ENCODE measurements at places on chromosomes 5 and 9. TPM values are rescaled to one million over a fixed set of nuclear protein-coding genes. Genes with fewer than 3 reads are reported as not detected.

GRCh38 chr9:79694676-79695400 lies 123.1 kb downstream of the TLE4 start:
- peak; percentile 24 for ATAC-seq

- peak; percentile 23 for ATAC-seq
These were observed 396.9 kb downstream of the PDE4D start for GRCh38 chr5:59496524-59497134.

DNA sequence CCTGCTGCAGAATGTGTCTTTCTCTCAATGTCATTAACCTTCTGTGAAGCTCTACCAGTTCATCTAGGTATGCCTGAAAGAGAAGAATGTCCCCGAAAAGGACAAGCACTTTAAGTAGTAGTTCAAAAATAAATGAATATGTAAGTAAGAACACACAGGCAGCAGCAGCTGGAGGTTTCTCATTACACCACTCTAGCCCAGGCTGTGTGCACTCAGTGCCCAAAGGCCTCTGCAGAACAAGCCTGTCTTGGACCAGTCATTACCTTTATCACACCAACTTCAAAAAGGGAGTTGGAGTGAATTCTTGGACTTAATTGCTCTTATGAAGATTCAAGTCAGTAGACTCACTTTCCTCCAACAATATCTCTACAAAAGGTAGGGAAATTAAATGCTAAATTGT lies 268.8 kb downstream of the MLLT3 start:
- ATAC-seq, result no peak

DNA sequence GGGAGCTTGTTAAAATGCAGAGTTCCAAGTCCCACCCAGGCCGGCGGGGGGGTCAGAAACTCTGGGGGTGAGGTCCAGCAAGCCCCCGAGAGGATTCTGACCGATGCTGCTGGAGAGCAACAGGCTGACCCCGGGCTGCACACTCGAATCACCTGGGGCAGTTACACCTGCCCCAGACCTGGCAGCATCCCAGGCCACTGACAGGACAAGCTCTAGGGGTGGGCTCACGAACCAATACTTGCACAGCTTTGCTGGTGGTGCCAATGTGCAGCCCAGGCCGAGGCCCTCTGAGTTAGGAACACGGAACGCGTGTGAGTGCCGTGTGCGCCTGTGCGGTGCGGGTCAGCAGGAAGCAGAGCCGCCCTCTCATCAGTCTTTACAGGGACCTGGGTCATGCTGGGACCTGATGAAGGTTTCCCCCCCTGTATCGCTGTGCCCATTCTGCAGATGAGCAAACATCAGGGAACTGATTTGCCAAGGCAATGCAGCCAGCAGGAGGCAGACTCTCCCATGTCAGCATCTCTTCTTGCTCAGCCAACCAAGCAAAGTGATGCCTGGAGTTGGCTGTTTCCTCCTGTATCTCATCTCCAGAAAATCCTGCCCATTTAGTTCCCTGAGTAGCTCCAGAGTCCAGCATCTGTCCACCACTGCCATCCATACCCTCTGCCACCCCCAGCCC lies 16.3 kb downstream of the FAM163B start:
- ATAC-seq, result no peak

- no peak for ATAC-seq
These were observed 84.9 kb downstream of the NTRK2 start for GRCh38 chr9:84754461-84754860.

GRCh38 chr9:22049411-22049810 lies 40.3 kb upstream of the CDKN2B start:
- ATAC-seq, result peak; percentile 23

- peak; percentile 39 for ATAC-seq
These were observed at the start of gene TPM2 for GRCh38 chr9:35689542-35690293. TSS of gene TPM2 (minus strand) at chr9:35689925. CDS start at chr9:35689817, 108 bp downstream.

DNA sequence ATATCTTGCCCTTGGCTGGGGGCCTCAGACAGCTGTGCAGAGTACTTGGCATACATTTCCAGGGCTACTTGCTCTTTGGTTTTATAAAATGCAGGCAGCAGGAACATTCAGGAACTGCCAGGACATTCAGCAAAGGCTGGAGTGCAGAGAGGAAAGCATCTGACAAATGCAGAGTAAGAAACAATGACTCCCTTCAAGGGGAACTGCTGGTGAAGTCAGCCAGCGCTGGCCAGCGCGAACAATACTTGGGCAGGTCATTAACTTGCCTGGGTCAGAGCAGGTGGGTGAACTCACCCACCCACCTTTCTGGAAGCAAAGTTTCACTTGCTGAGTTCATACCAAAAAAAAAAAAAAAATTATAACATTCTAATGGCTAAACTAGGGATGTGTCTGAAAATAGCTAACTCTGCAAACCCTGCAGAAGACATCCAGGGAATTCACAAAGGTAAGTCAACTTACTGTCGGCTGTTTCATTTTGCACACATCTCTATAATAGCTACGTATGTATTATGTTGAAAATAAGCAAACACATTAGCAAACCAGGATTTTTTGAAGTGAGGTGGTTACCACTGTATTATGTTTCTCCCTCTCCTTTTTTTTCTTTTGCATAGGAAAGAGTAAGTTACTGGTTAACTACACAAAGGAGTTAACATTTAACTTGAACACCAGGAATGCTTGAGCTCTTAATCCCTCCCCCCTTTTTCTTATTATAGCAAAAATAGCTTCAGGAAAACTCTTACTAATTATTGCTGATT lies 152.2 kb downstream of the GLIS3 start:
- ATAC-seq, result no peak

DNA sequence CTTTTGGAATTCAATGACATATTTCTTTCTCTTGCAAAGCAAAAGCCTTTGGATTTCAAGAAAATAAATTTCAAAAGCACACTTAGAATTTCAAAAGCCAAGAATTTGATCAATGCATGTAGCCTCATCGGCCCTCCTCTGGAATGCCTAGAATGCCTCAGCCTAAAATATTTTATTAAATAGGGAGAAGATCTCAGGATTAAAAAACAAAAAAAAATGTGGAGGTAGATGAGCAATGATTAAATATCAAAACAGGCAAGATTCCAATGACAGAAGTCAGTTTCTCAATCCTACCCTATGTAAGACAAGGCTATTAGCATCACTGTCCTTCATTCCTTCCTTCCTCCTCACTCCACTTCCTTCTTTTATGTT lies 169.0 kb downstream of the CDH6 start:
- no peak for ATAC-seq

DNA sequence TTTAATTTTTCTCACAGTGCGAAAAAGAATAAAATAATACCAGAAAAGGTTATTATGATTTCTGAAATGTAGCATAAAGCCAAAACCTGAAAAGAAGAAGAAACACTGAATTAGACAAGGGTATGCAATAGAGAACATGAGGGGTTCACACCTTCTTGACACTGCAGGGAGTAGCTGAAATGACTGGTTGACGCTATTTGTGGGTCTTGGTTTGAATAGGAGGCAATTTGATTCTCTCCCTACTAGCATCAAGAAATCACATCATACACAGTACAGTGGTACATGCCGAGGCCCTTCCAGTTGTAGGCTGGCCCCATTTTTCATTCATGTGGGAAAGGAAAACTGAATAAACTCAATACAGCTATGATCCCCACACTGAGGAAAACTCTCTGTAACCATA lies 68.6 kb downstream of the NR3C1 start:
- no peak for ATAC-seq

- ATAC-seq, result no peak
These were observed 1703.8 kb downstream of the MAT2B start for GRCh38 chr5:165209101-165209727.

- no peak for ATAC-seq
These were observed 120.7 kb upstream of the PCA3 start for GRCh38 chr9:76643399-76644117.

GRCh38 chr5:3026651-3027050 lies 275.2 kb upstream of the IRX2 start:
- ATAC-seq, result no peak

- ATAC-seq, result no peak
These were observed 60.8 kb downstream of the PDE4D start for GRCh38 chr5:59832577-59833301.

DNA sequence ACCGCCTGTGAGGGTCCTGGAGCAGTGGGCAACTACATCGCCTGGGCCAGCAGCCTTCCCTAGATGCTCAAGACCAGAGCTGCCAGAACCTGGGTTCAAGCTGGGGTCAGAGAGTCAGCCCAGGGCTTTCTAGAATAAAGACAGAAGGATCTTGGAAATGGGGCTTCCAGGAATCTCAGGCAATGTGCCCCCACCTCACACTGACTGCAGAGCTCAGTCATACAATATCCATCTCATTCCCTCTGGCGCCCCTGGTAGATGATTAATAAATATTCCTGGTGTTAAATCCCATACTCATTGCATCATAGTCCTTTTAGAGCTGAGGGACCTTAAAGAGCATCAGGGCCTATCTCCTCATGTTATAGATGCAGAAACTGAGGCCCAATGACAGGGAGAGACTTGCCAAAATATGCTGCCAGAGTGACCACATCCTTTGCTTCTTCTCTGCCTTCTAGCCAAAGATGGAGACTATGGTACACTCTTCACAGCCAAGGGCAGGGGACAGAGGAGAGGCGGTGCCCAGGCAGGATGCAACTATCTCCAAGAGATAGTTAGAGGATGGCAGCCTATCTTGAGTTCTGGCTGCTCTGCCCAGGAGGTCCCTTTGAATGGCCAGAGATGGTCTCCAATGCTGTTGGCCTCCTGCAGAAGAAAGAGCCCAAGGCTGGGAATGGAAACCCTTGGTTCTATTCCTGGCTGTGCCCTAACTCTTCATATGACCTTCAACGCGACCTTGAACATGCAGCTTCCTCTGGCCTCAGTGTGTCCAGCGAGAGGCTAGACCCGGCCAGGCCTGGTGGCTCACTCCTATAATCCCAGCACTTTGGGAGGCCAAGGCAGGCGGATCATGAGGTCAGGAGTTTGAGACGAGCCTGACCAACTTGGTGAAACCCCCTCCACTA lies 36.2 kb upstream of the IL17B start:
- no peak for ATAC-seq

DNA sequence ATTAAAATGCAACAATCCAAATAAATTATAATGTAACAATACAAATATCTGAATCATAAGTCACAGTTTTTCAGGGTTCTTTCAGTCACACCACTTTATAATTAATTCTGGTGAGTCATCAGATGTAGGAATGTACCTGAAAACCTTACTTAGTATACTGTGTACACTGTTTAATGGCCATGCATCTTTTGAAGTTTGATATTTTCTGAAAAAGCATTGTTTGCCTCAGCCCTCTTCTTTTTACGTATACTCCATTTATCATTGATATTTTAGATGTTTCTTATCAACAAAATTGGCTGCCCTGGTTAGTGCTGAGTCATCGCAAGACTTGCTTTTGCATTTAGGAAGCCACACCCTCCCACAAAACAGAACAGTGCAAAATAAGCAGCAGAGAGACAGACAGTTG lies 218.6 kb downstream of the PJA2 start:
- ATAC-seq, result peak; percentile 68

DNA sequence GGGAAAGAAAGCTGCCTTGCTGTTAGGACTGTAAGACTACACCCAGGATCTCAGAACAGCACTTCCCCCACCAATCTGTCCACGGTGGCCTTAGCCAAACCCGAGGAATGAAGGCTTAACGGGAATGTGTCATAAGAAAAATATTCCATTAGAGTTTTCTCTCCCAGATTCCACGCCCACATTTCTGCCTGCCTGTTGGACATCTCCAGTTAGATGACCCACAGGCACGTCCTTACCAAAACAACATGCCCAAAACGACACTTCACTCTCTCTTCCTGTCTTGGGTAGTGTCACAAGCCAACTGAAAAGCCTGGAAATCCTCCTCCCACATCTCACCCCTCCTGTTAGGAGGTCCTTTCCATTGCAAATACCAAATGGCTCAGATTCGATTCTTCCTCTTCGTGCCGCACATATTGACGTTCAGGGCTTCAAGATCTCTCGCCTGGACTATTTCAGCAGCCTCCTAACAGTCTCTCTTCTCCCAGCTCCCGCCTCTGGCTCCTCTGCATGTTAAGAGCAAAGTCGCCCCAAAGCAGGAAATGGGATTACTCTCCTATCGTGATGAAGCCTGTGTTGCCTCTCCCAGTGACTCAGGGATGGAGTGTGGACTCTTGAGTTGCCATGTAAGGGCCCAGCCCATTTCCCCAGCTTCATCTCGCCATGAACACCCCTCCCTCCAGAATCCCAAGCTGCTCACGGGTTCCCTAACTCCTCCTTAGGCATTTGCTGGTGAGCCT lies 159.3 kb downstream of the NR3C1 start:
- peak; percentile 81 for ATAC-seq

- no peak for ATAC-seq
These were observed 82.3 kb upstream of the FREM1 start for GRCh38 chr9:14992516-14992915.

GRCh38 chr5:180852495-180852894 lies 8.6 kb downstream of the ZFP62 start:
- no peak for ATAC-seq

GRCh38 chr5:110968246-110969005 lies 103.1 kb upstream of the TSLP start:
- ATAC-seq, result peak; percentile 33

- ATAC-seq, result no peak
These were observed 330.5 kb upstream of the IRX4 start for GRCh38 chr5:2213121-2213730.

DNA sequence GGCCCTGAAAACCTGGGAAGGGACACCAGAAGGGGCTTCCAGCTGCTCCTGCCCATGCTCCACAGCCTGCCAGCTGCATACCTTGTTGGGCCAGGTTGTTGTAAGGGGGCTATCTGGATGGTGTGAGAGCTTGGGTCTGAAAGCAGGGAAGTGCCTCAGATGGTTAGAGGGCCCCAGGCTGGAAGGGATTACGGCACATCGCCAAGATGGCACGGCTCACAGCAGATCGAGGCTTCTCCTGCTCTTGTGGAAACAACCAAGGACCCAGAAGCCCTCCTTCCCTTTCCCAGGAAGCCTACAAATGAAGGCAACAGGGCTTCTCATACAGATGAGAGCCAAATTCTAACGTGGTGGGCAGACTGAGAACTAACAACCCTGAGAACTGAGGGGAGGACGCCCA lies 121.7 kb upstream of the ADCY2 start:
- no peak for ATAC-seq

DNA sequence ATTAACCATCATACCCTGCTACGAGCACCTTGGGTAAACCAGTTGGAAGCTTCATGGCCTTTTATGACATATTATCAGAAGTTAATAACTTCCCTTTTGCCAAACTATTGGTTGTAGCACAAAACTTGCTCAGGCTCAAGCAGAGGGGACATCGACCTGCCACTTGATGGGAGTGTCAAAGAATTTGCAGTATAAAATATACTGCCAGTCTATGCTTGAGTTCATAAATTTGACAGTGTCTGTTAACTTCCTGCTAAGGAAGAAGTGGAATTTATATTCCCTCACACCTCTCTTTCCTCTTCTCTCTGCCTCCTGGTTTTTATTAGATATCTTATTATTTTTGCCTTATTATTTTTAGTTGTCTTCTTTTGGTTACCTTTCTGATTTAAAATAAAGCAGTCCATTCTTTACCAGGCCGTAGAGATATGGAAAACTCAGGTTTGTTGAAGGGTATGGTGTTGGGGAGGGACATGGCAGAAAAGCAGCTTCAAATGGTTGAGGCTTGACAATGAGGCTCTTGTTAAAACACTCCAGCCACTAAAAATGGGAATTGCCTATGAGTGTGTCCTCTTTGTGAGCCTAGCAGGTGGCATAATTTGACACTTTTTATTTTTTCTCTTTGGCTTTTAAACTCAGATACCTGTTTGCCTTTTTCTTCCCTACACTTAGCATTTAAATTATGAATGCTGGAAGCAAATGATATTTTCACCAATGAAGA lies 298.0 kb downstream of the DOCK8 start:
- no peak for ATAC-seq

NUDCD2 gene
- 27.7 TPM for total RNA-seq

PCDHB16 gene
- 0.48 TPM for total RNA-seq

FRRS1L gene
- total RNA-seq, result not detected

SMU1 gene
- 11.4 TPM for total RNA-seq

ANKRD18B gene
- 10.0 TPM for total RNA-seq

All from esophagus mucosa (tissue), 1 donor.